ENCODE measurements at places on chromosomes 1 and 21.

DNA sequence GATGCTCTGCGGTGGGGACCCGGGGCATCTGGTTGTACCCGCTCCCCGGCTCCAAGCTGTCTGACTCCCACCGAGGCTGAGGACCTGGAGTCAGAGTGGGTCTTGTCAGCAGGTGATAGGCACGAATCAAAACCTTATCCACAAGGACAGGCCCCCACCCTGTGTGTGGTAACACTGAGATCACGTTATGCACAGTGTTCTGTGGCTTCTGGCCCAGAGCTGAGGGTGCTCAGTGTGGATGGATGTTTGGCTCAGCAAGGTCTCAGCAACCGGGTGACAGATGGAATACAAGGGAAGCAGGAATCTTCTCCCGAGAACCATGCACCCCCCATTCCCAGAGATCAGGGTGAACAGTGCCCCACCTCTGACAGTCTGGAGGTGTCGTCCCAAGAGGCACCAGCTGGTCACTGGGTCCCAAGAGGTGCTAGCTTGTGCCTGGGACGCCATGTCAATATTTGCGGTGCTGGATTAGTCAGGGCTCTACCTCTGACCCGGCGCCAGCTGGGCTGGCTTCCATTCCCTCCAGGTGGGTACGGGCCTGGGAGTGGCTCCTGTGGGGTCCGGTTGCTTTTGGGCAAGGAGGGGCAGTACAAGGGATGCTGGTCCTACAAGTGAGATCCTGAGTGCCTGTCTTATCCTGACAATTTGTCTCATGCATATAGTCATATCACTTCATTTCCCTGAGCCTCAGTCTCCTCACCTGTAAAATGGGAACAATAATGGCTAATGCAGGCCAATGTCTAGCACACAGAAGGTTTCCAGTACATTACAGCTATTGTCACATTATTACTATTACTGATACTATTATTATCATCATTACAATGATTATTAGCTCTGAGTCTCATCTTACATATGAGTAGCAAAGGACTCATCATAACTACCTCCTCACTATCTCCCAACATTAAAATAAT, 957 bp downstream of the CAPN9 start:
- DNase-seq: no peak

DNA sequence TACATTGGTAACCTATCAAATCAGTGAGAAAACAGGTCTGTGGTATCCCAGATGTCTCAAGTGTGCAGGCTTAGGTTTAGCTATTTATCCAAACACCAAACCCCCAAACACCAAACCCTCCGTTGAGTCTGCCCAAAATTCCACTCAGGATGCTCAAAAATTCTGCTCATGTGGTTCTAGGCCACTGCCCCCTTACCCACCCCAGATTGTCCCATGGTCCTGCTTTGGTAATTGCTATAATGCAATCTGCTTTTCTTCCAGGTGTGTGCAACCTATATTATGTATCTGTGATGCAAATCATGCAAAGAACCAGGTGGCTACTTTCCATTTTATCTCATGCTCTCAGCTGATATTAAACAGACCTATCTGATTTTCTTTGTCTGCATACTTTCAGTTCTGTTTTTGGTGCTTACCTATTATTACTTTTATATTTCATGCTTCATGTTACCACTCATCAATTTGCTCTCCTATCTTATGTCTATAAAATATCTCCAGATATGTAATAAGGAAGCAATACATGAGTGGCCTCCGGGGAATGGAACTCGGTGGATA, 123.7 kb downstream of the TOMM20 start:
- DNase-seq: no peak

- DNase-seq: no peak
These were observed 45.3 kb downstream of the DAB1 start for GRCh38 chr1:57378534-57378933.

GRCh38 chr21:41133874-41134522, 34.0 kb upstream of the BACE2 start:
- DNase-seq: no peak

- DNase-seq: no peak
These were observed 15.8 kb downstream of the PRDM15 start for GRCh38 chr21:41863439-41863740.

GRCh38 chr1:235739124-235739523, 89.5 kb upstream of the GNG4 start:
- no peak for DNase-seq

GRCh38 chr1:6359216-6360116, 34.1 kb downstream of the ACOT7 start:
- DNase-seq: peak; percentile 41

DNA sequence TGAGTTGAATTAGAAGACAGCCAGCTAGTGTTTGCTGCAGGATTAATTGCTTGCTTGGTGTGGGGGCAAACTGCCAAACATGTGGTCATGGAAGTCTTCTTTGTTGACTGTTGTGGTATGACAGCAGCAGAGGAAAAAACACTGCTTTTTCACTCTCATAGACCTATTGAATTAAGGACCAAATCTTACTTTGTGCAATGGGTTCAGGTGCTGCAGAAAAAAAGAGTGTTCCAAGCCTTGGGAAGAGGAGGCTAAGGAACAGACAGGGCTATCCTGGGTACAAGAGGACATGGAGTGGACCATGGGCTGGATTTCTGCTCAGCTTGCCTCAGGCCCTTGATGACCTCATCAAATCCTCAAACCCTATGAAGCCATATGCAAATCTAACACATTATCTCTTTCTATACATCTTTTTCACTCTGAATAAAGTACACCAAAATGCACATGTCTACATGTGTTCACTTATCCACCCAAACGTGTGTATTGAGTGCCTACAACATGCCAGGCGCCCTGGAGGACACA, 61.5 kb downstream of the SIPA1L2 start:
- DNase-seq: no peak

- no peak for DNase-seq
These were observed 12.8 kb downstream of the ZNF687 start for GRCh38 chr1:151294742-151295462.

DNA sequence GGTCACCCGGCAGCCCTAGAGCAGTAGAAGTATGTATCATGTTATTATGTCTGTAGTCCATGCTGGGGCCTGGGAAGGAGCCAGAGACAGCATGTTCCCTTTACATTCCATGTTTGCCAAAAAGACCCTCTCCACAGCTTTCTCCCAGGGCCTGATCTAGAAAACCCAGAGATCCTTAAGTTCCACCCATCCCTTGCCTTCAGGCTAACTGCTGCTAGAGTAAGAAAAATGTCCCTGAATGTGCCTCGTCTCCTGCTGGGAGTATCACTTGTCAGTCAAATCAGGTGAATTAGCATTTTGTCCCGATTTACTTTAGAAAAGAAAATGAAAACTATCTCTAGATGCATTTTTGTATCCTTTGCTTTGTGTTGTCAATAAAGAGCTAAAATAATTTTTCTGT, 13.3 kb upstream of the MRPS14 start:
- no peak for DNase-seq

- no peak for DNase-seq
These were observed 34.6 kb downstream of the UMODL1 start for GRCh38 chr21:42105476-42106315.

- DNase-seq: peak; percentile 9
These were observed 1.7 kb upstream of the ZBTB18 start for GRCh38 chr1:244049162-244050013.

DNA sequence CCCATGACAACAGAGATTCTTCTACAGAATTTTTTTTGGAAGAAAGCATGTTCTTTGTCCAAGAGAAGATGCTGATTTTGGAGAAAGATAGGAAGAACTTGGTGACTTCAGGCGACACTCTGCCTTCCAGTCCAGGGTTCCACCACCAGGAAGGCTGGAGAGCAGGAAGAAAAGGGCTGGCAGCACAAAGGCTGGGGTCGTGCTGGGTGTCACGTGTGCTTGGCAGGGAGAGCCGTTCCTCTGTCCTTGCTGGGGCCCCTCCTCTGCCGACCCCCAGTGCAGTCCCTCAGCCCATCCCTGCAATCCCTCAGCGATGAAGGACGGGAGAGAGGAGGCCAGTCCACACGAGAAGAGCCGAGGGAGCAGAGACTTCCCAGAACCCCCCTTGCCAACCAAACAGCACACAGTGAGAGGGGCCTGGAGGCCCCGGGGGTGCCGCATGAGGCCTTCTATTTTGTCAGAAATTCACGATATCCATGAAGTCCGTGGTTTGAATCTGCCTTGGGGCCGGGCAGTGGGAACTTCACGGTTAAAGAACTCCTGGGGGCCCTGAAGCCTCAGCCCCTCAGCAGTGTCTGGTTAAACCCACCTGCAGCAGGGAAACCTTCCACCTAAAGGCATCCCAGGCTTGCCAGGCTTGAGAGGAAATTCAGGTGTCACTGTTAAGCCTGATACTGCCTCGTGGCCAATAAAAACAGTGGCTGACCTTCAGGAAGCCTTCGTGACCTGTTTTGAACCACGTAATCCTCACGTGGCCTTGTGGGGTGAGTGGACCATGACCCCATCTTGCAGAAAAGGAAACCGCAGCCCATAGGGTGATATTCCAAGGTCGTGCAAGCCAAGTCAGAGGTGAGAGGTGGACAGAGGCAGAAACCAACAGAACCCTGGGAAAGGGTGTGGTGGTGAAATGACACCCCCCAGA, 3.4 kb downstream of the KRTAP10-12 start:
- DNase-seq: no peak

DNA sequence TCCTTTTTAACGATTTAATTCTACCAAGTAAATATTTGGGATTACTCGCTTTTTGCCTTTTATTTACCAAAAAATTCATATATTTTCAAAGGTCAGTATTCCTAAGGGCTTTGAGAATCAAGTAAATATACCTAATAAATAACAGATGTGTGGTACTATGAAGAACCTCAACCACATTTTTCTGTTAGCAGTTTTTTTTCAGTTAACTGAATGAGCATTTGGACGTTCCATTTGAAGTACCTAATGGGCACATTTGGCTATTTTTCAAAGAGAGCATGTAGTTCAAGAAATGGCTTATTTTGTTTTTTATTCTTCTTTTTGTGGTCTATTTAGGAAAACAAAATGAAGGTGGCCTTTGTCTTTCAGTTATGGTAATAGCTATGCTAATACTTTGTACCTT, 253.0 kb downstream of the GPR52 start:
- DNase-seq: no peak

DNA sequence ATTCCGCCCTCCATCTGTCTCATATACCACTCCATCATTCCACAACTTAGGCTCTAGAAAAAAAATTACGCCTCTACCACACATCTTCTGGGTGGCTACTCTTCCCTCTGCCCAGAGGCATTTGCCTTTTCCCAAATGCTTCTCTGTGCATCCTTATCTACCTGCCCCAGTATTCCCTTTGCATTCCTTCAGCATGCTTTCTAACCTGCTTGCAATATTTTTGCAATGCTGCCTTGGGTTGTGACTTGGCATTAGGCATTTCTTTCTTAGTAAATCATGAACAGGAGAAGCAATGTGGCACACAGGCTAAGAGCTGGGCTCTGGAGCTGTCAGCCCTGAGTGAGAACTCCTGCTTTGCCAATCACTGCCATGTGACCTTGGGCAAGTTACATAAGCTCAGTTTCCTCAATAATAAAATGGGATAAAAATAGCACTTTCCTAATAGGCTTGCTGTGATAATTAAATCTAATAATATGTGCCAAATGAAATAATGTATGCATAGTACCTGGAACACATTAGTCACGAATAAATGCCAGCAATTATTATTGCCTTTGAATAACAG, 276.0 kb downstream of the ASTN1 start:
- no peak for DNase-seq

DNA sequence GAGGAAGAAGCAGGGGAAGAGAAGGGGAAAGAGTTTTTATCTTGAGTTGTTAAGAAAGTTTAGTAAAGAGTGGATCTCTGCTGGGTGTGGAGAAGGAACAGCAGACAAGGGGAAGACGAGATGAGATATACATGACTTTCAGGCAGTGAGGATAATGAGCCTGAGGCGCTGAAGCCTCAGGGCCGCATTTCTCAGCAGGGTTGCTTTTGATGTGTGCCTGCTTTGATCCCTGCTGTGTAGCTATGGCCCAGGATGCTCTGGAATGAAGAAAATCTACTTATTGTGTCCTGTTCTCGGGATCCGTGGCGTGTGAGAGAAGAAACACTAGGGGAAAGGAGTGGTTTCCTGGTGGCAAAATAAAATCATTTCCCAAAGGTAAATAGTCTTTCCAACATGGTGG, 15.1 kb upstream of the RPE65 start:
- no peak for DNase-seq

DNA sequence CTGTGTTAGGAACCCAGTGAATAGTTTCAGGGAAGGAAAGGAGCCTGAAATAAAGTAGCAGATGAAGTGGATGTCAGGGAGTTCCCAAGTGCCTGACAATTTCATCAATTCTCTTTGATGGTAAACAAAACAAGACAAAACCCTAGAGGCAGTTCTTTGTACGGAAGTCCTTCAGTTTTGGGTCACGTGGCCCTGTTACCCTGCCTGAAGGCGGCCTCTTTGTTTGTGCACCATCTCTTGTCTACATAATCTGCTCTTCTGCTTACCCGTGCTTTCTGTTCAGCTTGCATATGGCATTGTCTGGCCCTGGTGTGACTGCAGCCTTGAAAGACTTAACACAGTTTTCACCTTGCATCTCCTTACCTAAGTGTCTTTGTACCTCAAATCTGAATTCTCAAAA, 166.7 kb upstream of the DUSP10 start:
- no peak for DNase-seq

- no peak for DNase-seq
These were observed 42.5 kb downstream of the RAB3GAP2 start for GRCh38 chr1:220229771-220230170.

DNA sequence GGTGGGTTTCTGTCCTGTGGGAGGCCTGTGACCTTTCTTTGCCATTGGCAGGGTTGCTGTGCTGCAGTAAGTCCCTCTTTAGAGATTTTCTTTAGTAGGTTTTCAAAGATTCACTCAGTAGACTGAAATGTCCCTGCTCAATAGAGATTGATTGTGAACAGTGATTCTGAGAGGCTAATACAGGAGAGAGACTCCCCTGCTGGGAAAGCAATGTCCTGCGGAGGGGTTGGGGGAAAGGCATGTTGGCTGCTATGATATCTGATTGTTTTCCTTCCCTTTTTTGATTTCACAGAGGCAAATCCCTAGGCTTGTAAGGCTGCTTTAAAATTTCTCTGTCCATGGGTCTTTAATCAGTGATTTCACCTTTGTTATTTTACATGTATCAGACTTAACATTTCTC, 589.9 kb downstream of the ADGRL2 start:
- no peak for DNase-seq

- no peak for DNase-seq
These were observed 7.1 kb upstream of the RASAL2 start for GRCh38 chr1:178086766-178087165.

- no peak for DNase-seq
These were observed 64.9 kb upstream of the F3 start for GRCh38 chr1:94606471-94606870.

DNA sequence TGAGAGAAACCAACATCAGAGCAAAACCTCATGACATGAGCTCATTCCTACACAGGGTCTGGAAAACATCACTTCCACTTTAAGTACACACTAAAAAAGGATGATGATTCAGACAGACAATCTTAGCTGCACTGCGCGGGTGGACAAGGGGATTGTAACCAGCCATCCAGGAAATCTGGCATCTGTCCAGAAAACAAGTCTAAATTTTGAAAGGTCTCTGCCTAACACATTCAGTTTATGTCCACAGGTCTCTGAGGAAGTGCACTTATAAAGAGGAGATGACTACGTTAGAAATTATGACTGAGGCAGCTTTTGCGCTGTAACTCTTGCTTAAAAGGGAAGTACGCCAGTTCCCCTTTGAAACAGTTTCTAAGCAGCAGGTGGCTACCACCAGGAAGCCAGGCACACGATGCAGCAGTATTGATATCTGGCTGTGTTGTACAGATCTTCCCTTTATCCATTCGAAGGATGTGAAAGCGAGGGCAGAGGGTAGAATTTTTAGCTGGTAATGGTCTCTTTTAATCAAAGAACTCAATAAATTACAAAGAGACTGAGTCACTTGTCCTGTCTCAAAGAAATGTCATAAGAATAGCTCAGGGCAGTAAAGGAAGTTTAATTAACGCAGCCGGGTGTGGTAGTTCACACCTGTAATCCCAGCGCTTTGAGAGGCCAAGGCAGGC, 128.0 kb downstream of the SETD4 start:
- DNase-seq: peak; percentile 52

All from stimulated activated CD4-positive, alpha-beta T cell treated with anti-CD3 and anti-CD28 coated beads, Interleukin-1b, Interleukin-23, amount 100 ng/mL, for 48 hours (primary cell).